T follicular helper cell (primary cell): ENCODE measurements at places on chromosomes 6 and 20.

- no peak for DNase-seq
These were observed 19.4 kb upstream of the CLDN20 start for GRCh38 chr6:155244434-155244833.

DNA sequence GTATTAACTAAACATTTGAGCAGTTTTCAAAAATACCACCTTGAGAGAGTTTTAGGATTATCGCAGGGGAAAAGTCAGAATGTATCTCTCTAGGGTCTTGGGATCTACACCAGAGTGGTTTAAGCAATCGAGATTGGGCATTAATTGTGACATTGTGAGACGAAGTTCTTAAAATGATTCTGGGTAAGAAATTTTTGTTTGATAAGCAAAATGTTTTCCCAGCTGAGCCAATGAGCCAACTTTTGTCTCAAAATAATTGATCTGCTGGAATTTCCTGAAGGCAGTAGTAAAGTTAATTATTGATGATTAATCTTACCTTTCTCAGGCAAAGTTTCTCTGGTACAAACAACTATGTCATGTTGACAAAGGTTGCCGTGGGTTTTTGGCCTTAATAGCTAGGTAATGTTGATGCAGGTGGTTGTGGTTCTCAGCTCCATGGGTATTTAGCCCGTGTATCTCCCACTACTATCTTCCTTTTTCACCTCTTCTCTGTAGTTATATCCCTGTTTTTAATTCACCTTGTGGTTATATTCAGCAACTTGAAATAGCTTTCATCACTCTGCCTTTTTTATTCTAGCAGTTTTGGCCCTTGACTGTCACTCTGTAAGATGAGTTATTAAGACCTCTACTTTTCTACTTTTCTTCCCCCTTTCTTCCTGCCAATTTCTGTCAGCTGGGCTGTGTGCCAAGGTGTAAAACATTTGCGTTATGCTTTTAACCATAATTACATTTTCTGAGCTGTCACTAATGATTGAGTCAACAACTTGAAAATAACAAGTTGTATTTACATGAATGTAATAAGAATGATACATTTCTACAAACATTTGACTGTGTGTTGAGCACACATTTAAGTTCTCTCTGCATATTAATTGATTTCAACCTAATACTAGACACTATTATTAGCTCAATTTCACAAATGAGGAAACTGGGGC is 368.3 kb upstream of the BTBD3 start:
- no peak for DNase-seq

GRCh38 chr6:87897013-87897412 is 150.6 kb upstream of the SPACA1 start:
- no peak for DNase-seq

- no peak for DNase-seq
These were observed 99.4 kb upstream of the GRIK2 start for GRCh38 chr6:101294051-101294638.

- no peak for DNase-seq
These were observed 6.6 kb upstream of the HEBP2 start for GRCh38 chr6:138397128-138398122.

DNA sequence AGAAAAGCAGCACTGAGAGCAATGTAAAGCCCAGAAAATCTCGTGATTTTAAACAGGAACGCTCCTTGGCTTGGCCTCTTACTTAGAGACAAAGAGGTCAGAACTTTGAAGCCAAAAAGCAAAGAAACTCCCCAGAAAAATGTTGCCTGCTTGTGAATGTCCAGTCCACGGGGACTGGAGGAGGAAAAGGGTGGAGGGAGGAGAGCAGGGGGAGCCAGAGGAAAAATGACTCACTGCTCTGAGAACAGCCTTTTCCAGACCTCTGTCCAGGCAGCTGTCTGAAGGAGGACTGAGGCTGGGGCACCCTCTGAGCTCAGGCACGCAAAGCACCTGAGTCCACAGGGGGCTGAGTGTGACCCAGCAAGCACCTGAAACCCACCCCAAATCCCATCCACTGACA is 64.7 kb downstream of the TRAM2 start:
- no peak for DNase-seq
